ENCODE measurements at places on chromosomes 3 and 15.
A peak's percentile ranks its signal among the peaks of the same experiment; 100 is the strongest.

DNA sequence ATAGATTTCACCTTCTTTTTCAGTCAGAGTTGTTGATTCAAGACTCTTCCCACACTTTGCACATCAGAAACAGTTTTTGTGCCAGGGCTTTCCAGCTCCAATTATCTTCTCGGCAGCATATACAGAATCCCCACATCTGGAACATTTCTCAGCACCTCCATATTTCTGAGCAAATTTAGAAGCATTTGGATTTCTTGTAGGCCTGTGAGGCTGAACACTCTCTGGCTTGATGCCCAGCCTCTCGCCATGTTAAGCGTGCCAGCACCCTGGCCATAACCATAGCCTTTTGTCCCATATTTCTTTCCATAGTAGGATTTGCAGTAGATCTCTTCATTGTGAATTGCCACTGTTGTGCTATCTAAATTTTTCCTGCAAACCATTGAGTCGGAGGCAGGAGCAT, 28.3 kb downstream of the CD80 start:
- DNase-seq, result no peak

DNA sequence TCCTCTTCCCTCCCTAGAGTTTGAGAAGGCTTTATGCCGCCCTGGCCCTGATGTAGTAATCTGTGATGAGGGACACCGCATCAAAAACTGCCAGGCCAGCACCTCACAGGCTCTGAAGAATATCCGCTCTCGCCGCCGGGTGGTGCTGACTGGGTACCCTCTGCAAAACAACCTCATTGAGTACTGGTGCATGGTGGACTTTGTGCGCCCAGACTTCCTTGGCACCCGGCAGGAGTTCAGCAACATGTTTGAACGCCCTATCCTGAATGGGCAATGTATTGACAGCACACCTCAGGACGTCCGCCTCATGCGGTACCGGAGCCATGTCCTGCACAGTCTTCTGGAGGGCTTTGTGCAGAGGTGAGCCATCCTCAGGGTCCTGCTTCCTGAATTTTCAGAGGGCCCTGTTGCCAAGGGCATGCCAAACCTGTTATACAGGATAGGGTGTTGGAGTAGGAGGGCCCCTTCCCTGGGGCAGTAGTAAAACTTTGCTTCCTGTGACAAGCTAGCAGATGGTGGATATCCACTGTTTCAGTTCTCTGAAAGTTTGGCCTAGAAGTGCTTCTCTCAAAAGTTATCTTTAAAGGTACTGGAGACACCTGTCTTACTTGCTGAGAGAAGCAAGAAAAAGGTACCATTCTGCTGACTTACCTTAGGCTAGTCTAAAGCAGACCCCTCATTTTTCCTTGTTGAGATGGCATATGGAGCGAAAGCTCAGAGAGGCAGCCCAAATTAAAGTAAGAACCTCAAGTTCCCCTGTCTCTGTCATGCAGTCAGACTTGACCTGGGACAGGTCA, 33.7 kb upstream of the TEX264 start:
- no peak for DNase-seq

DNA sequence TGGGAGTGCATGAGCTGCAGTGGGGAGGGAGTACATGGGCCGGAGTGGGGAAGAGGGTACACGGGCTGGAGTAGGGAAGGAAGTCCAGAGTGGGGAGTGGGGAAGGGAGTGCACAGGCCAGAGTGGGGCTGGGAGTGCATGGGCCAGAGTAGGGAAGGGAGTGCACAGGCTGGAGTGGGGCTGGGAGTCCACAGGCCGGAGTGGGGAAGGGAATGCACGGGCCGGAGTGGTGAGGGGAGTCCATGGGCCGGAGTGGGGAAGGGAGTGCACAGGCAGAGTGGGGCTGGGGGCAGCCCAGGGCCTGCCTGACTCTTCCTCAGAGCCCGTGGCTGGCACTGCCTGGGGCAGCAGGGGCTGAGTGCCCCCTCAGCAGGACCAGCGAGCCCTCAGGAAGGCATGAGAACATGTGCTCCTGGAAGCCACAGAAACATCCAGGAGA, 40.7 kb downstream of the KLF15 start:
- no peak for DNase-seq

DNA sequence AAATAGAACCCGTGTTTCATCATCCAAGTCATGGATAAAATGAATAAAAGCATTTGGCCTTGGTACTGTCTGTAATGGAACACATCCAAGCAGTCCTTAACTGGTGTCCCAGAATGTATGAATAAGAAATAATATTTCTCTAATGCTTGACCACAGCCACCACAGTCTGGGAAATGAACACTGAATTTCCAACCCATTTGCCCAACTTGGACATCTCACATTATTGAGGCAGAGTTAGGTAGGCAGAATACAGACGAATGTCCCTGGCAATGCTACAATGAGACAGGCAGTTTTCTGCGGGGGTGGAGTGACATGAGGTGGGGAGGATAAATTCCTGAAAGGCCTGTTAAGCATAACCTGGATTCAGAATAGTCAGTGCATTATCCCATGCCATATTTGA, 245.7 kb downstream of the ZIC1 start:
- DNase-seq, result peak; percentile 80

DNA sequence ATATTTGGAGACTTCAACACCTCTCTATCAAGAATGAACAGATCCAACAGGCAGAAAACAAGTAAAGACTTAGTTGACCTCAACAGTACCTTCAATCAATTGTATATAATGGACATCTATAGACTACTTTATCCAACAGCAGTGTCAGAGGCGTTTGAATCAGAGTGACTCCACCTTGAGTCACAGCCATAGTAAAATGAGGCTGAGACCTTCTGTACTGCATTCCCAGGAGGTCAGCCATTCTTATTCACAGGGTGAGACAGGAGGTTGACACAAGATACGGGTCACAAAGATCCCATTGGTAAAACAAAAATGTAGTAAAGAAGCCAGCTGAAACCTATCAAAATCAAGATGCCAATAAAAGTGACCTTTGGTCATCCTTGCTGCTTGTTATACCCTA, 299.8 kb downstream of the CNTN3 start:
- DNase-seq, result no peak
